RWPE1 (cell line): ENCODE measurements at places on chromosomes 12 and 14.

DNA sequence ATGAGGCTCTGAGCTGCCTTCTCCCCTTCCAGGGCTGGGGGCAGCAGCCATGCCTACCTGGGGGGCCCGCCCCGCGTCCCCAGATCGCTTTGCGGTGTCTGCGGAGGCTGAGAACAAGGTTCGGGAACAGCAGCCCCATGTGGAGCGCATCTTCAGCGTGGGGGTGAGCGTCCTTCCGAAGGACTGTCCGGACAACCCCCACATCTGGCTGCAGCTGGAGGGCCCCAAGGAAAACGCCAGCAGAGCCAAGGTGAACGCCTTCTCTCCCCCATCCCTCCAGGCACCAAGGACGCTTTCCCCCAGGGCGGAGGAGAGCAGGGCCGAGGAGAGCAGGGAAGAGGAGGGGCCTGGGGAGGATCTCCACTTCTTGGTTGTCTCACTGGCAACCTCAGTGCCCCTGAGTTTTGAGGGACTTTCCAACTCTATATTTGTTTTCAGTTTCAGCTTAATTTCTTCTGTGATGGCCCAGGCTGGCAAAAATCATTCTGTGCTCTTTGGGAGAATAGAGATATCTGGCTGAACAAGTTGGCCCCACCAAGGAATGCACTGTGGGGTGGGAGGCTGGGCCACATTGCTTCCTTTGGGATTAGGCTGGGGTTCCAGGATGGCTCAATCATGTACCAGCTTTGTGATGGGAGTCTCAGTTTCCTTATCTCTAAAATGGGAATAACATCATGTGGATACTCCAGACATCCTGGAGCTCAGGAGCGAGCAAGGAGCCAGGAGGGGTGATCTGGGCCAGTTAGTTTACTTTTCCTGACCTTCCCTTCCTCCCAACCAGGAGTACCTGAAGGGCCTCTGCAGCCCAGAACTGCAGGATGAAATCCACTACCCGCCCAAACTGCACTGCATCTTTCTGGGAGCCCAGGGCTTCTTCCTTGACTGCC, 1.2 kb downstream of the KHNYN start:
- DNase-seq, result no peak

- DNase-seq, result no peak
These were observed 59.0 kb downstream of the PLEKHG3 start for GRCh38 chr14:64763085-64763782.

GRCh38 chr12:64685050-64685449, 74.2 kb downstream of the GNS start:
- DNase-seq, result no peak

GRCh38 chr12:69105101-69105962, 134.0 kb upstream of the CPSF6 start:
- DNase-seq, result no peak

- no peak for DNase-seq
These were observed 59.9 kb upstream of the PPP4R3A start for GRCh38 chr14:91570021-91570420.

DNA sequence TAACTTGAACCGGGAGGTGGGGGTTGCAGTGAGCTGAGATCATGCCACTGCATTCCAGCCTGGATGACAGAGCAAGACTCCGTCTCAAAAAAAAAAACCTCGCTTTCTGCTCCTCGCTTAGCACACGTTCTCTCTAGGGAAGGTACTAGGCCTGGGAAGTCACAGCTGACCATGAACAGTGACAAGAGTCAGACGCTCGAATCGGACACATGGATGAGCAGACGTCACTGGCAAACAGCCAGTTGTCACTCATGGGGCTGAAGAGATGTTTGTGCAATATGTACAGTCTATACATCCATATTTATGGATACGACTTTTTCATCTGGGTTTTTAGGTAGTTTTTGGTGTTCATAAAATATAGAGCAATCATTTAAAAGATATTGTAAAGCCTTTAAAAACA, 19.4 kb downstream of the TCHP start:
- DNase-seq, result no peak

GRCh38 chr12:49527361-49528130, 11.3 kb upstream of the KCNH3 start:
- DNase-seq, result no peak

DNA sequence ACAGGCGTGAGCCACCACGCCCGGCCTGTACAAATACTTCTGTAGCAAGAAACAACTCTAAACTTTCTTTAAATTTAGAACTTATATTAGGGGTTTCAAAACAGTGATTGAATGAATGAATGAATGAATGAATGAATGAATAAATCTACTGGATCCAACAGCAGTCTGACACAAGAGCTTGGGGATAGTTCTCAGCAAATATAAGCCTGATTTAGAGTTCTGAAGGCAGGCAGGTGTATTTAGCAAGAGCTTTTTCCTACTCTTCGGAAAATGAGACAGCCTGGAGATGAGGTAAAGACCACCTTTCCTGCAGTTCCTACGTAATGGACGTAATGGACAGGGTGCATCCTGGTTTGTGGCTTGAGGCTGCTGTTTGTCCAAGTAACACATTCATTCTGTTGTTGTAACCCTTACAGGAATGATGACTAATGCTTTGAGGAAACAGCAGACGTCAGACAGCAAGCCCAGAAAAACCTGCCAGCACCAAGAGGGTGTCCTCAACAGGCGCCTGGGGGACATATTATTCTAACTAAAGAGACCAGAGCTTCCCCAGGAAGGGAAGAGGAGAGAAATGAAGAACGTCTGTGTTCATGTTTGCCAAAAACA, 277.4 kb upstream of the SOX5 start:
- DNase-seq, result peak; percentile 45

- no peak for DNase-seq
These were observed 803 bp downstream of the NOP9 start for GRCh38 chr14:24300326-24300980.

DNA sequence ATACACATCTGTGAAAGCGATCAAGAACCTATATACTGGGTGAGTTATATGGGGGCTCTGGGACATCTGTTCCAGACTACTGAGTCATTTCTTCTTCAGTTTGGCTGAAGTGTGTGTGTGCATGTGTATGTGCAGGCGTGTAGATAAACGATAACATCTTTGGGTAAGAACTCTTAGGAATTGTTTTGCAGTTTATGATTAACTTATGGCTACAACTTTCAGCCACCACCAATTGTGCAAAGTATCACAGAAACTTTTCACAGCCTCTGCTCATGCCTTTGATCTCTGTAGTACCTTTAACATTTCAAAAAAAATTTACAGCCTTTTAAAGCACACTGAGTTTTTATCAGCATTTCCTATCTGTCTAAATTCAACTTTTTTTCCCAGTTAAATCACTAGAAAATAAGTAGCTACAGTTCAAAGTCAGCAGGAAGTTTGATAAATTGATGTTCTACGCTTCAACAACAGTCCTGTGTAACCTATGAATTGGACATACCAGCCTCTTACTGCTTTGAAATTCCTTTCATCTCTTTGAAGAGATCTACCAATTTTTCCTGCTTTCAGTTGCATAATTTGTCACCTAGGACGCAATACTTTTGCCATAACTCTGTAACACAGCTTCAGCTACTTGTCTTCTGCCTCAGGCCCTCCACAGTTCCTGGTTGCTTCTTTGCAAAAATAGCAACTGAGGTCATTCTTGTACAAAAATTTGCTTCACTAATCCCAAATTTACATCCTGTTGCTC, 43.0 kb downstream of the PPM1H start:
- no peak for DNase-seq

- DNase-seq, result no peak
These were observed 66.3 kb upstream of the ESRRB start for GRCh38 chr14:76309572-76310162.

- no peak for DNase-seq
These were observed 67.5 kb downstream of the TMX1 start for GRCh38 chr14:51307551-51307950.

DNA sequence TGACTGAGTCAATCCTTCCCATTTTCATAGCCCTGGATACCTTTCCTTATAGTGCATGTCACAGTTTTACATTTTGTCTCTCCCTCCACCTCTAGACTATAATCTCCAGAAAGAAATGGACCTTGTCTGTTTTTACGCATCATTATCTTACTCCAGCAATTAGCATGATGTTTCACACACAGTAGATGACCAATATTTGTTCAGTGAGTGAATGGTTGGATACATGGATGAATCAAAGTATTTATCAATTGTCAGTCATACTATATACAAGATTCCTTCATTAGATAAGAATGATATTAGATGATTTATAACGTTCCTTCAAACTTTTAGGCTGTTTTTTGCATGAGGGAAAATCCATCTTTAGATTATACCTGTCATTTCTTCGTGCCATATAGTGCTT, 61.1 kb downstream of the PTHLH start:
- DNase-seq, result no peak

- DNase-seq, result peak; percentile 17
These were observed 527.2 kb downstream of the FLRT2 start for GRCh38 chr14:86057018-86057667.

DNA sequence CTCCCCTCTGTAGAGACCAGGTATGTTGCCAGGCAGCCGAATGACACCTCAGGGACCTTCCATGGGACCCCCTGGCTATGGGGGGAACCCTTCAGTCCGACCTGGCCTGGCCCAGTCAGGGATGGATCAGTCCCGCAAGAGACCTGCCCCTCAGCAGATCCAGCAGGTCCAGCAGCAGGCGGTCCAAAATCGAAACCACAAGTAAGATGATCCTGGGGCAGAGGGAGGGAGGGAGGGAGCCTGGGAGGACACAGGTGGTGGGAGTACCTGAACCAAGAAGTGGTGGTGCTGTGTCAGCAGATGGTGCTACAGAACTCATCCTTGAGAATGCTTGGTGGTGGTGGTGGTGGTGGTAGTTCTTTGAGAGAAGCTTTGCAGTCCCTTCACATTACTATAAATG, 1.0 kb downstream of the SMARCD1 start:
- DNase-seq, result no peak
